ENCODE measurements at places on chromosomes 4 and X.

GRCh38 chr4:52408032-52408431 is 251.1 kb downstream of the USP46 start:
- no peak for DNase-seq

DNA sequence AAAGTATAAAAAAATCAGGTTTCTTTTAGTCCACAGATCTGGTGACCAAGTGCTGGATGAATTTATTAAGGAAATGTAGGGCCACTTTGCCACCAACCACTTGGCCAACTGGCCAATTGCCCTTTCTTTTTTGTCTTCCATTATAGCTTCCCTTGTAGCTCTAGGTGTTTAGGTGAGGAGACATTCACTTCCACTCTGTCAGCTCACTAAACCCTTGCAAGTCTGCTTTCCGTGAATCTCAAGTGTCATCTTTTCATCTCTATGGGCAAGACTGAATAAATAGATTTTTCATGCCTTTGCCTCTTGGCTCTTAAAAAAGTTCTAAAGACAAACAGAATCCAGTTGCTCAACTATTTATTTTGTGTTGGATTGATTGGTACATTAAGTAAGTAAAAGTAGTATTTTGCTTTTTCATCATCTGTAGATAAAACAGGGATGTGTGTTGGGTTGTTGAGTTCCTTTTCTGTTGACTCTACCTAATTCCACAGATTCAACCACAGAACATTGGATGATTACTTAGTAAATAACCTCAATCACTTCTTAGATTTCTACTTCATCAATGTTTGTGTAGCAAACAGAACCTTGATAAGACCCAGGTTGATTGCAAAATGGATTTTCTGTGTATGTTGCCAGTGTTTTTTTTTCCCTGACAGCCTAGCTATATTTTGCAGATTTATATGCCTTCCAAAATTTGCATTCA is 68.1 kb upstream of the GRXCR1 start:
- DNase-seq, result no peak

GRCh38 chrX:130024127-130024526 is 41.7 kb downstream of the BCORL1 start:
- DNase-seq, result no peak

DNA sequence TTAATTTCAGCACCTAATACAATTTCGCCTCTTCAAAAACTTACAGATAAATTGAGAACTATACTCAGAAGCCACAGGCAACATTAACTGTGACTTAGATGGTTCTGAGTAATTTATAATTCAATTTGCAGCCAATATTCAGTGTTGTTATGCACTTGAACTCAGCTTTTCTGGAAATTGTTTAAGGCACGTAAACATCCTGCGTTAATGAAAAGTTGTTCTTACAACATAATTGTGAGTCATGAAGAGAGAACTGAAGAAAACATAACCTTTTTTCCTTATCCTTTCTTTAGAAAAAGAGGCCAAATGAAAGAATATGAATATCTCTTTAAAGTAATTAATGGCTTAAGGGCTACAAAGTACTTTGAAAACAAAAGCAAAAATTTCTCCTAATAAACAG is 16.6 kb upstream of the H2AZ1 start:
- no peak for DNase-seq

DNA sequence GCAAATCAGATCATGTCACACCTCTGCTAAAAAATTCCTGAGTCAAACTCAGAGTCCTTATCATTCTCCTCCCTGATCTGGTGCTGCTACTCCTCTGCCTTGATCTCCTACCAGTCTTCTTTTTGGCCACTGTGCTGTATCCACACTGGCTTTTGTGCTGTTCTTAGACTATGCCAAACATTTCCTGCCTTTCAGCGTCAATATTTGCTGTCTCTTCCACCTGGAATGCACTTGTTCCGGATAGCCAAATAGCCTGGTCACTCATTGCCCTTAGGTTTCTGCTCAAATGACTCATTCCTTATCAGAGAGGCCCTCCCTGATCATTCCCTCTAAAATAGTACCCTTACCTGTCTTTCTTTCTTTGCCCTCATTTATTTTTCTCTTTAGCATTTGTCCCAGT is 24.4 kb upstream of the RP2 start:
- no peak for DNase-seq

- no peak for DNase-seq
These were observed 205.0 kb downstream of the PABPC4L start for GRCh38 chr4:133996431-133997121.

GRCh38 chr4:80419946-80420345 is 84.4 kb downstream of the CFAP299 start:
- DNase-seq, result no peak

DNA sequence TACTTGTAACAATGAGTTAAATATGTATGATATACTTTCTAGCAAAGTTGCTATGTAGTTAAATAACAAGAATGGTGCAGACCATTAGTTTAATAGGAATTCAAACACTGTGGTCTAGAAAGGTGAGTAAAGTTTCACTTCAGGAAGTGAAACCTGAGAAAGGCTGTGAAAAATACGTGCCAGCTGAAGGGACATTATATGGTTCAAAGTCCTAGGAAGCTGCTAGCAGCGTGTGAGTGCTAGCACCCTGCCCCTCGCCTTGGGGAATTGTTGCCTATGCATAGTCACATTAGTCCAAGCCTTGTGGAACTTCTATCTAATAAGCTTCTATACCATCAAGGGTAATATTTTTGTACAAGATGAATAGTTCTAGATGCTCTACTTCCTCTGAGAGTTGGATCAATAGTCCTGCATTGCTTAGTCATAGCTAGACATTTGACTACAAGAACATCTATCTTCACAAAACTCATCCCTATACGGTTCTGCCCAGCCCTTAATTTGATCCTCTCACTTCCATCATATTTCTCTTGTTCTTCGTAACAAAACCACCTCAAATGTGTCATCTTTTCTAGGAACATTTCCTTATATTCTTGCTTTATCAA is 45.8 kb upstream of the ARSJ start:
- DNase-seq, result no peak

- DNase-seq, result no peak
These were observed 500.9 kb upstream of the FAT1 start for GRCh38 chr4:187224560-187224959.

All from type B pancreatic cell (in vitro differentiated cells).